ENCODE measurements at places on chromosomes 5 and 9.

- DNase-seq, result no peak
These were observed 272.0 kb downstream of the PDE4D start for GRCh38 chr5:59621477-59621876.

DNA sequence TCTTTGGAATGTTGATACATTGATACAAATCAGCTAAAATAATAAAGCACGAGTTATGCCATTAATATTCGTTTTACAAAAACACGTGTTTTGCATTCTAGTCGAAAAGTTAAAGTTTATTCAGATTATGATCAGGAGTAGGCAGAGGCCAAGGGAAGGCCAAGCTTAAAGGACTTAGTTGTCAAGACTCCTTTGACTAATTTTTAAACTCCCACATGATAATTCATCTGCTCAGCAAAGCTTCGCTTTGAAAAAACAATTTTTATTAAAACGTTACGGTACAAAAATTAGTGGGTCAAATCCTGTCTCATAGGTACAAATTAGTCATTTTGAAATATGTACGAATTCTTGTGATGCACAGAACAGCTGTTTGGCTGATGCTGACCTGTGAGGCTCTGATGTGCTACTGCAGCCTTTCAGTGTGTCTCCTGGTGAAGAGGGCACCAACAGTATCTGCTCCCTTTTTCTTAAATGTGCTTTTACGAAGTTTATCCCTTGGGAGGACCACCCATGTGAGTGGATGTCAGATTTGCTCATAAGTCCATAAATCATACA lies 23.0 kb upstream of the NR3C1 start:
- DNase-seq, result no peak

DNA sequence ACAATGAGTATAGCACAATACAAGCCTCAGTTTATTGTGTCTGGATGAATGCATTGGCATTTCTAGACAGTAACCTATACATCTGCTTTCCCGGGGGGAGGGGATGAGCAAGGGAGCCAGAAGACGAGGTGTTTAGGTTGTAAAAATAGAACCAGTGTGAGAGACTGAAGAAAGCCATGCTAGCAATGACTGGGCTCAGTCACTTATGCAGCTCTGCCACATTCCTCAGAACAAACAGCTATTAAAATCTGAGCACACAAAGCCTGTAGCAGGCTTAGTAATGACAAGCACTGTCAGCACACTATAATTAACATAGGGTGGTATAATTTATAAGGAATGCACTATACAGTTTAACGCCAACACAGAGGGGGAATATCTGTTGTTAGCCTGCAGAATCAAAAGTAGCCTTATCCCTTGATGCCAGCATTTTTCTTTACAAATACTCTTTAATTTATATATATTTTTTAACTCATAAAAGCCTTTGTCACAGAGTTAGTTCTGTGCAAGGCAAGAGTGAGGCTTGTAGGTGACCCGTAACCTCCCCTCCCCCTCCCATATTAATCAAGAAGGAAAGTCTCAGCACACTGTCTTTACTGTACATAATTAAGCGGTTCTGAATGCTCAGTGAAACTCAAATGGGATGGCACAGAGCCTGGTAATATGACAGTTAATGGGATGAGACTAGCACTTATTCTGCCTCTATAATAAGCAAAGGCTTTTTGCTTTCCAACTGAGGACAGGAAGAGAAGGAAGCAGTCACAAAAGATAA lies 295.4 kb downstream of the CSNK1G3 start:
- no peak for DNase-seq

DNA sequence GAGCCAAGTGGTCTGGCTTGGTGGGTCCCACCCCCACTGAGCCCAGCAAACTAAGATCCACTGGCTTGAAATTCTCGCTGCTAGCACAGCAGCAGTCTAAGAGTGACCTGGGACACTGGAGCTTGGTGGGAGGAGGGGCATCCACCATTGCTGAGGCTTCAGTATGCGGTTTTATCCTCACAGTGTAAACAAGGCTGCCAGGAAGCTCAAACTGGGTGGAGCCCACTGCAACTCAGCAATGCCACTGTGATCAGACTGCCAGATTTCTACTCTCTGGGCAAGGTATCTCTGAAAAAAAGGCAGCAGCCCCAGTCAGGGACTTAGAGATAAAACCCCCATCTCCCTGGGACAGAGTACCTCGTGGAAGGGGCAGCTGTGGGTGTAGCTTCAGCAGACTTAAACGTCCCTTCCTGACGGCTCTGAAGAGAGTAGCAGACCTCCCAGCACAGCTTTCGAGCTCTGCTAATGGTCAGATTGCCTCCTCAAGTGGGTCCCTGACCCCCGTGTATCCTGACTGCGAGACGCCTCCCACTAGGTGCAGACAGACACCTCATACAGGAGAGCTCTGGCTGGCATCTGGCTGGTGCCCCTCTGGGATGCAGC lies 18.2 kb upstream of the STK32A start:
- DNase-seq, result no peak

- no peak for DNase-seq
These were observed 159.8 kb upstream of the ACOT12 start for GRCh38 chr5:81553567-81554212.

- no peak for DNase-seq
These were observed 282.0 kb downstream of the SLIT3 start for GRCh38 chr5:169018925-169019324.

- no peak for DNase-seq
These were observed 88.4 kb downstream of the CDH12 start for GRCh38 chr5:22764736-22765135.

DNA sequence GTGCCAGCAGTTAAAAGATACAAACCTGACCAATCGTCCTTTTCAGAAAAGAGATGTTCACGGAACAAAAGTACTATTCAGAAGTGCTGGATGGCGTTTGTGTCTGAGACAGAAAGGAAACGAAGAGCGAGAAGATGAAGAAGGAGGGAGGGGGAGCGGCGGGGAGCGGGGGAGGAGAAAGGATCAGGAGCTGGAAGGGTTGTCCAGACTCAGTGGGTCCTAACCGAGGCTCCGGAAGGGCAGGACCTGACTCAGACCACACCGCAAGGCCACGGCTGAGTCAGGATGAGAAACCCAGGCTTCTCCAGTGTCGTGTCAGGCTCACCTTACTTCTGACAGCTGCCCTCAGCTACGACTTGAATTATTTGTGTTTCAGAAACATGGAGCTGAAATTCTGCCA lies 46.2 kb downstream of the PAX5 start:
- DNase-seq, result no peak

DNA sequence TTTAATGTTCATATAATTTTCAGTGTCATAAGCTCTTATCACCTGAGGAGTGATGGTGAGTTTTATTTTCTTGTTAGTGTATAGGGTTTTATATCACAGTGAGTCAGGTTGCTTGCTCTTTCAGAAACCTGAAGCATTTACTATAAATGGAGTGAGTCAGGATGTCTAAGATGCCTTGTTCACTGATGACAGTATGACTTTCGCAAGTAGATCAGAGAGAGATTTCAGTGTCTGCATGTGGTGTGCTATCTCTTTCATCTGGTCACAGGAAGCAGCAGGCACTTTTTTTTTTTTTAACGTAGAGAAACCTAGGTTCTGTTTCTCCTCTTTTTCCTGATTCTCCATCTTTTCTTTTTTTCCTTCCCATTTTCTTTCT lies 237.1 kb downstream of the DMRTA1 start:
- DNase-seq, result no peak

DNA sequence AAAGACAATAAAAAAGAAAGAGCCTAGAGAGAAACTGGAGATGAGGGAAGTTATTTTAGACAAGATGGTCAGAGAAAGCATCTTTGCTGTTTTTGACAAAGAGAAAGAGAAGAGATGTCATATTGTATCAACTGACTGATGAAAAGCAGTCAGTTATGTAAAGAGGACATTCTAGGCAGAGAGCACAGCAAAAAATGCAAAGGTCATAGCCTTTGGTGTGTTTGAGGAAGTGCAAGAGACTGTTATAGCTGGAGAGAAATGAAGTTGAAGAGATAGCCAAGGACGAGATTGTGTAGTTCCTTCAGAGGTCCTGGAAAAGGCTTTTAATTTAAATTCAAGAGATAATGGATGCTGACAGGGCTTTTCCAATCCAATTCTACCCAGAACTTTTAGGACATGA lies 342.4 kb downstream of the RASEF start:
- no peak for DNase-seq

GRCh38 chr9:129441852-129442251 lies 179.0 kb downstream of the C9orf50 start:
- no peak for DNase-seq

DNA sequence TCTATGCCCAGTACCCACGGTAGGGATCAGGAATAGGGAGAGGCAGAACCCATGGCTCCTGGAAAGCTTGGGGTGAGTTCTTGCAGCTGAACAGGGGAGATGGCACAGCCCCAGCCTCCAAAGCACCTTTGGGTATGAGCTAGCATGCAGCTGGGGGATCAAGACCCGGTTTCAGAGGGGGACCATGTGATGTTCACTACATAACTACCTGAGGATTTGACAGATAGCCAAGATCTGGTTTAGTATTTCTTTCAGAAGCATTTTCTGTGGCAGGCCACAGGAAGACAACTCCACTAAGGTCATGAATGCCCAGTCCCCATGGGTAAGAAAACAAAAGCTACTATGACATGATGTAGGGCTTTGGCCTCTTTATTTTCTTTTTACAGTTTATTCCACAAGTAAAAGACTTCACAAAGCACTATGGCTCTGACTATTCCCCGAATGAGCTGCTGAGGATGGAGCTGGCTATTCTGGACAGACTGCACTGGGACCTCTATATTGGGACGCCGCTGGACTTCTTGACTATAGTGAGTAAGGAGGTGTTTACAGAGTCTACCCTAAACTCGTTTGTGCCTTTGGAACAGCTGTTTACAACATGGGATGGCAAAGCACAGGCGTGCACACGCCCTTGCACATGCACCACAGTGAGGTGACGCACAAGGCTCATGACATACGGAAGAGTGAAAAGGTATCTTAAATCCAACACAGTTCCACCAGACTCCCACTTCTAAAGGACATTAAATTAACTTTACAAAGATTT lies 3.4 kb downstream of the CCNI2 start:
- DNase-seq, result no peak

DNA sequence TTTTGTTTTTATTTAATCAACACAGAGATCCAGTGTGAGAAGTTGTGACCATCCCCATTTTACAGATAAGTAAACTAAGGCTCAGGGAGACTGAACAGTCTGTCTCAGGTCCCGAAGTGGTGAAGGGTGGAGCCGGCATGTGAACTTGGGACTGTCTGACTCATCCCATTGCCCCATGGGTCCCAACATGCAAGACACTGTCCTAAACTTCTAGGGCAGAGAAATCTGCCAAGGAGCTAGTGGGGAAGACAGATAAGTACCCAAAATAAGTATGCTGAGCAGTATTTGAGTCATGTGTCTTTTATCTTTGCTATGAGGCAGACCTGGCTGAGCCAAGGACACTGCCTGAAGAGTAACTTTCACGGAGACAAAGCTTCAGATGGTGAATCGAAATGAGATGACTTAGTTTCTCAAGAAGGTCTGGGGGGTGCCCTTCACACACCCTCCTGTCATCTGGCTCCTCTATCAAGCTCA lies 64.3 kb upstream of the SLC25A51 start:
- DNase-seq, result no peak

DNA sequence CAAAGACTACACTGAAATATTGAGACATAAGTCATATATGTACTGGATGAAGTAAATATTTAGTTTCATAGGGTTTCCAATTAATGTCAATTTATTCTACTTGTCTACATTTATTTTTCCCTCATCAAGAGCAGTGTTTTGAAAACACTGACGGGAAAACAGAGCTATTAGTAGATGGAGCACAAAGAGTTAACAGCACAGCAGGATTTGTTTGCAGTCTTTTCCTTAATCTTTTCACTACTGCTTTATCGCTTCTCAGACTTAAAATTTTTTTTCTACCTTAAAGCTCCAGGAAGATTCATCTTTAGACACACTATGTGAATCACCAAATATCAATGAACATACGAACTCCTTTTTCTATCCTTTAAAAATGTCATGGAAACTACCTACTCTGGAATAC lies 25.6 kb downstream of the PGGT1B start:
- no peak for DNase-seq

DNA sequence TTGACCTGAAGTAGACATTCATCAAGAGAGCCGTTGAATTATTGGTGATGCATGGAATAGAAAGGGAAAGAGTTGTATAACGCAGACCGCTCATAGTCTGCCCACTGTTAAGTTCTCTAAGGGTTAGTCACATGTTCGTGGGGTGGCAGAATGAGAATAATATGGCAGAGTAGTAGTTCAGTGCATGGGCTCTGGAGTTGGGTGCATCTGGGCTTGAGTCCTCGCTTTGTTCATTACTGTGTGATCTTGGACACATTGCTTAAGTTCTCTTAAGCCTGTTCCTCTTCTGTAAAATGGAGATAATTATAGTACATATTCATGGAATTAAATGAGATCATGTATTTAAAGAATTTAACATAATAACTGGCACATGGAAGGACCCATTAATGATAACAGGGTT lies 23.6 kb downstream of the TNPO1 start:
- DNase-seq, result no peak

DNA sequence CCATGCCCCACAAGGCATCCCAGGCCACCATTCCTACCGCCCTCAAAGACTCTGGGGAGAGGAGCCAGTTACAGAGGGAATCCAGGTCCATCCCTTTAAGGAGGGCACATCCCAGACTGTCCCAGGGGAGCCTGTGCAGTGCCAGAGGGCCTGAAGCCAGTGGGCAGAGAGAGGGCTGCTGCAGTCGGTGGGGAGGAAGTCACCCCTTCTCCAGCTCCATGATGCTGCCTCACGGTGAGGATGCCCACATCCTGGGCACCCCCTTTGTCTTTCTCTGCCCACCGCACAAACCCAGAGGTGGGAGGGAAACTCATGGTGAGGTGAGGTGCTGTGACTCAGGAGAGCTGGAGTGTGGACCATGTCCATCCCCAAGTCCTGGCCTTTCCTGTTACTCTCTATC lies 26.2 kb upstream of the ANKRD33B start:
- no peak for DNase-seq

GRCh38 chr5:81146031-81146430 lies 87.1 kb upstream of the CKMT2 start:
- no peak for DNase-seq

DNA sequence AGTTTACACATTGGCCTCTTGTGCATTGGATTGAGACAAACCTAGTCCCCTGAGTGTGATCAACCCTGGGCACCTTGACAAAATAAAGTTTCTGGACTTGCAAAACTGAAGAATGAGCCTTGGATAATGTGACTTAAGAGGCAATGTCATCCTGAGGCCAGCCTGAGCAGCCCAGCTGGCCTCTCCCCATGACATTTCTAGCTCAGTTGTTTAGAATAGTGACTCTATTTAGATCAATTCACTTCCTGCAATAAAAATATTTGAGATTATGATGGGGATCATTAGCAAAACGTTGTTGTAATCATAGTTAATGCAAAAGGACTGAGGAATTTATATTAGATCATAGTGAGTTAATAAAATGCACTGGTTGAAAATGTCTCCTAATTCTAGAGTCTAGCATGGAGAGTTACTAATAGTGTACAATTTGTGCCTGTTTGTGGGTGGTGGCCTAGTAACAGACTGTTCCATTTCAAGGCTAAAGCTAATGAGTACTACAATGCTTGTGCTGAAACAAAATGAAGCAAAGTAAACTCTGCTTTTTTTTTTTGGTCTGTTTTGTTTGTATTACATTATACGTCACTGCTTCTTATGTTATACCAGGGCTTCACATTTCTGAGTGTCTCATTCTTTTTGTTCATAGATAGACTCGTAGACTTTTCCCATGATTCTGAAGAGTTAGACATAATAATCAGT lies 10.9 kb upstream of the RHOBTB3 start:
- no peak for DNase-seq

- no peak for DNase-seq
These were observed 42.1 kb upstream of the EEIG1 start for GRCh38 chr9:128022886-128023285.

Measured in T-helper 17 cell (primary cell).